ENCODE measurements at places on chromosomes 7 and 10. TPM values are rescaled to one million over a fixed set of nuclear protein-coding genes. Genes with fewer than 3 reads are reported as not detected.

The TMEM176A gene
- total RNA-seq, result not detected

The VWDE gene
- 15.9 TPM for total RNA-seq

- no peak overlapping the region for H3K4me3 ChIP-seq
- no peaks in the 10 kb centered on the region for H3K4me1 ChIP-seq
- H3K27me3 ChIP-seq, result no peaks in the 10 kb centered on the region
- no peak for DNase-seq
- no peaks in the 10 kb centered on the region for H3K36me3 ChIP-seq
Observed at GRCh38 chr7:41046221-41046761, 656.6 kb downstream of the INHBA start.

The DLG5 gene
- 67.4 TPM for total RNA-seq

DNA sequence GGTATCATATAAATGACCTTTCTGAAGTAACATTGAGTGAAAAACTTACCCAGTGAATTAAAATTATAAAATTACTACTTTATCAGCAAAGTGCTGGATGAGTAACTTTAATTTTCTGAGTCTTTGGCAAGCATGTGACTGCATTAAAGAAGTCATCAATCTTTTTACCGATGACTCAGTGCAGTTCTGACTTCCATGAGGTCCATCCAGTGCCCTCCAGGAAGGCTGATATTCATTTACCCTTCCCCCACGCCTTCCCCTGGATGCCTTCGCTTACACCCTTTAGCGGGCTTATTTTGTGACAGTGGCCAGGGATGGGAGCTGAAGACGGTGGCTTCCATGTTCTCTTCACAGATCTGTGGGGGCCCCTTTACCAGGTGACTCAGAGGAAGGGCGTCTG is 572.9 kb upstream of the PFKP start:
- no peak for DNase-seq
- no peak overlapping the region for H3K27ac ChIP-seq
- no peaks in the 10 kb centered on the region for H3K36me3 ChIP-seq

All from H9 (cell line).